DMS153 (cell line): ENCODE measurements at places on chromosomes 7 and 10.

DNA sequence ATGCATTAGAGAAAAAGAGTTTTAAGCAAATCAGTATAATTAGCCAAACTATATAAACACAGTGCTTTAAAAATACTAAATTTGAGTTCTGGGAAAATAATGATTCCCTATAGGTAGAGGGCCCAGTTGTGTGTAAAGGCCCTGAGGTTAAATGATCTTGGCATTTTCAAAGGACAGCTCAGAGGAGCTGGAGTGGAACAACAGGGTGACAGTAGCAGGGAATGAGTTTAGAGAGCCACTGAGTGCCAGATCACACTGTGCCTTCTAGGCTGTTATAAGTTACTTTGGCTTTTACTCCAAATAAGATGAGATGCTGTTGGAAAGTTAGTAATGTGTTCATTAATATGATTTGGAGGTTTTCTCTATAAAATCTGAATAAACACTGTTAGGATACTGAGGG lies 34.6 kb downstream of the VWDE start:
- no peak for DNase-seq

- DNase-seq: no peak
Observed at GRCh38 chr7:33073243-33073642, 10.7 kb upstream of the NT5C3A start.

- DNase-seq: no peak
Observed at GRCh38 chr10:132106431-132106830, 40.7 kb downstream of the JAKMIP3 start.

- no peak for DNase-seq
Observed at GRCh38 chr7:36010656-36011587, 142.1 kb upstream of the EEPD1 start.

DNA sequence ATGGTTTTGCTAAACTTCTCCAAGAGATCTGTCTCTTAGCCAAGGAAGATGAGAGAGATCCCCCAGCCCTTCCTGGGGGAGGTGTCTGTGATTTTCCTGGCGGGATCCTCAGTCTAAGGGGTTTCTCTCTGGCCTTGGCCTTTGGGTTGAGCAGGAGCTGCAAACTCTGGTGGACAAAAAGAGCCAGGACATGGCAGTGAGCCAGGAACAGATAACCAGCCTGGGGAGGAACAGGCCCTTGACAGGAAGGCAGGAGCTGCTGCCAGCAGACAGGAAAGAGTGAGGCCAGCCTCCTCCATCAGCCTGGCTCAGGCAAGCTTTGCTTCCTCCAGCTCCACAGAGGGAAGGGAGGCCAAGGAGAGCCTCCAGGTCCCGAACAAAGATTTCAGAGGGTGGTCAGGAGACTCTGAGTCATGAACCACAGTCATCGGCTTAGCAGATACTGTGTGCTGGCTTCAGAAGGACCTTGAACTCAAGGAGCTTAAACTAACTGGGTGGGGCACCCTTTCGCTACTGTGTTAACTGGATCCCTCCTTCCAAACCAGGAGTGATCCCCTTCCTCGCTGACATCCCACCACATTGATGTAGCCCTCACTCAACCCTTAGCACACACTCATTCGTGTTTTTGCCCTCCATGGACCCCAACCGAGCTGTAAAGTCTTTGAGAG lies 34.7 kb downstream of the DDIT4 start:
- peak; percentile 33 for DNase-seq

DNA sequence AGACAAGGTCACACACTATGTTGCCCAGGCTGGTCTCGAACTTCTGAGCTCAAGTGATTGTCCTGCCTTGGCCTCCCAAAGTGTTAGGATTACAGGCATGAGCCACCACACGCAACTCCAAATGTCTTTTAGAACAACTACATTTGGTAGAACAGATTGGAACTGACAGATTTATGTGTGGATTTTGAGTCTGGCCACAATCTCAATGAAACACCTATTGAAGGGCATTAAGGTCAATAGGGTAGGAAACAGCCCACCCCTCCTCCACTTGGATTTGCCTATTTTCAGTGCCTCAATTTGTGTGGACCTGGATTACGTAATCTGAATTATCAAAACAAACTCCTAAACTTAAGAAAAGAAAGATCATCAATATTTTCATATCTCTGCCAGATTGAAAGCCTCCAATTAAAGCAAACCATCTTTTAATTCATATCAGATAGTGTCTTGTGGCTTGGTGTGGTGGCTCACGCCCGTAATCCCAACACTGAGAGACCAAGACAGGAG lies 15.5 kb upstream of the CYP51A1 start:
- no peak for DNase-seq

DNA sequence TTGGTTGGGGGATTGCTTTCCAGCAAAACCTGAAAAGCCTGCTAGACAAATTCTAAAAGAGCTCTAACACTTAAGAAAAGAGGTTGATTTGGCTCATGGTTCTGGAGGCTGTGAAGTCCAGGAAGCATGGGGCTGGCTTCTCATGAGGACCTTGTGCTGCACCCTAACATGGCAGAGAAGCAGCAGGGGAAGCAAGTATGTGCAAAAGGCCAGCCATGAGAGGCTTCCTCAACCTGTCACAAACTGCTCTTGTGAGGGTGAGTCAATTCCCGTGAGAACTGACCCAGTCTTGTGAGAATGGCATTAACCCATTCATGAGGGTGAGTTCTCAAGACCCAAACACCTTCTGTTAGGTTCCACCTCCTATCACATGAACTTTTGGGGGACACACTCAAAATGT lies 54.3 kb upstream of the IGFBP3 start:
- DNase-seq: no peak

DNA sequence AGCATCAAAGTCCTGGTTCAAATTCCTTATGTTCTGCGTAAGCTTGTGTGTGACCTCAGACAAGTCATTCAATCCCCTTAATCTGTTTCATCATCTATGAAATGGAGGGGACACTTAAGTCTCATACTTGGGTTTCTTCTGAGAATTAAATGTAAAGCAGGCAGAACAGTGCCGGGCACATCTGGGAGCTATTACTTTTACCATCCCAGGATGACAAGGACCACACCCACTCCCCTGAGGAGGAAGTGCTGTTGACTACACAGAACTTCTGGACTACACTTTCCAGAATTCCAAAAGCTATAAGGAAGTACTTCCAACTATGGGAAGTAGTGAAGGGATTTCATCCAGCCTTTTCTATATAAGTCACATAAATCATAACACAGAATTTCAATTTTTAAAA lies 294.9 kb downstream of the IPMK start:
- DNase-seq: no peak
